Hematopoietic multipotent progenitor cell treated with erythropoietin and hydrocortisone succinate and interleukin-3 and kit ligand, for 8 days (in vitro differentiated cells): ENCODE measurements at places on chromosomes 7 and 10.
A peak's percentile ranks its signal among the peaks of the same experiment; 100 is the strongest.

DNA sequence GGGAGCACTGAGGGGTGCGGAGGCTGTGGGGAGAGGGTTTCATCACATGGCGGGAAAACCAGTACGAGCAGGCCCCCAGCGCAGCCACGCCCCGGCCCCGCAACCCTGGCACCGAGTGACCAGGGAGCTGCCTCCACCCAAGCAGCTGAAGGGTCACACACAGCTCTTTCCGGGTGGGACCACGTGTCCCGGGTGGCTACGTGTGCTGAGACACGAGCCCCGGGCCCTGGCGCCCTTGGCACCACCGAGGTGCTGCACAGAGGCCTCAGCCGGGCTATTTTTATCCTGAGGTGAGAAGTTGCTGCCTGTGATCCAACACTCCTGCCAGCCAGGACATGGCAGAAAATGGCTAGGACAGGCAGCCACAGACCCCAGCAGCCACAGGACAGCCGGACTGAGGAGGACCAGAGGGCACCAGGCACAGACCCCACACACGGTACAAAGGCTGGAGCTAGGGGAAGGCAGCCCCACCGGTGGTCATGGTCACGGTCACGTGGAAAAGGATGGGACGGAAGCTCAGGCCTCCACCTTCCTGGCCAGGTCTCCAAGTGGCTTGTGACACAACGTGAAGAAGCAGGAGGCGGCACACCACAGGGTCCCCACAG, 223.7 kb downstream of the MAD1L1 start:
- DNase-seq, result no peak

DNA sequence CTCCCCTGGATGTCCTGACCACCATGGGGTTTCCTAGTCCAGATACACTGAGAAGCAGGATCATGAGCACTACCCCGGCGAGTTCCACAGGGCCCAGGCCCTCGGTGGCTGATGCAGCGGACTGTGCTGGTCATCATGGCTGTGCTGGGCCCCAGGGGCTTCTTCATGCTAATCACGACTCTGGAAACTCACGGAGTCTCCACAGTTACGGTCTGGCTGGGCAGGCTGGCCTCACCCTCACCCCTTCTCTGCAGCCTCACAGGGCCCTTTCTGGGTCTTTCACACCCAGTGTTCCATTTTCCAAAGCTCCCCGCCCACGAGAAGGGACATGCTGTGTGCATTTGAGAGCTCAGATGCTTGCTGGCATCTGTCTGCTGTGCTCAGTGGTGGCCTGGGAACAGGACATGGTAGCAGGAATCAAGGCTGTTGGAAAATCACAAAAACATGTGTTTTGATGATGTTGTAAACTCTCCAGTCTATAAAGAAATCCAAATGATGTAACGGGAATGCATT, 119.0 kb downstream of the PTPN20 start:
- DNase-seq, result no peak

DNA sequence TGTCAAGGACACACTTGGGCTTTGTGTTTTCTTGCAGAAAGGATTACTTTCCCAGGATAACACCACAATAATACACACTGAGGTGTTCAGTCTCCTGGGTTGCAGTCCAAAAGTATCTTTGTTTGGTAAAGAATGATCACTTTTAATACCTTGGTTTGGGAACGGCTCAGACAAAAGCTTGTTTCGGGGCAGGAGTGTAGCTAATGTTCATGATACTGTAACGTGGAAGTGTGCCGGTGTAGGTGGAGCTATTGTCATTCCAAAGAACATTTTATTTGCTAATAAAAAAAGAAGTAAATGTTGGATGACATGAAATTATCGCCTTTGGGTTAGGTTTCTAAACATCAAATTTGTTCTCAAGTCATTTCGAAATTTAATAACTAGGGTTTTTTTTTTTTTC, 1.2 kb downstream of the EIF4H start:
- peak; percentile 30 for DNase-seq

DNA sequence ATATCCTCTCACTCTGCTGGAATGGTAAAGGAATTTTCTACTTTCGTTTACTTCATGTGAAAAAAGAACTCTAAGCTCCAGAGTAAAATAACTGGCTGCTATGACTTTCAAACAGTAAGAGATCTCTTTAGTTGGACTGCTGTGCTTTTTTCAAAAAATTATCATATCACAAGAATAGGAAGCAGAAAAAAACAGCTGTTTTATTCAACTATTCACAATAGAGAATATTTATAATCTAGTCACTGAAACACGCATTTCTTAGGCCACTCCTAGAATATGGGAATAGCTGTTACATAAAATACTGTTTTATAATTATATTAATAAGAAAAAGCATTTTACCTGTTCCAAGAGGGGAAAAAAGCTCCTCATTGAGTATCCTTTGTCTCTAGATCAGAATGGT, 29.7 kb downstream of the NOC3L start:
- DNase-seq, result no peak

GRCh38 chr7:40709062-40709964, 574.5 kb downstream of the SUGCT start:
- no peak for DNase-seq

GRCh38 chr10:30587522-30588031, 42.0 kb downstream of the LYZL2 start:
- peak; percentile 39 for DNase-seq

GRCh38 chr7:37071124-37071523, 346.8 kb upstream of the AOAH start:
- DNase-seq, result no peak

GRCh38 chr7:99028261-99028973, 115.5 kb downstream of the SMURF1 start:
- DNase-seq, result no peak

GRCh38 chr7:29808075-29808801, 1.9 kb downstream of the WIPF3 start:
- no peak for DNase-seq

DNA sequence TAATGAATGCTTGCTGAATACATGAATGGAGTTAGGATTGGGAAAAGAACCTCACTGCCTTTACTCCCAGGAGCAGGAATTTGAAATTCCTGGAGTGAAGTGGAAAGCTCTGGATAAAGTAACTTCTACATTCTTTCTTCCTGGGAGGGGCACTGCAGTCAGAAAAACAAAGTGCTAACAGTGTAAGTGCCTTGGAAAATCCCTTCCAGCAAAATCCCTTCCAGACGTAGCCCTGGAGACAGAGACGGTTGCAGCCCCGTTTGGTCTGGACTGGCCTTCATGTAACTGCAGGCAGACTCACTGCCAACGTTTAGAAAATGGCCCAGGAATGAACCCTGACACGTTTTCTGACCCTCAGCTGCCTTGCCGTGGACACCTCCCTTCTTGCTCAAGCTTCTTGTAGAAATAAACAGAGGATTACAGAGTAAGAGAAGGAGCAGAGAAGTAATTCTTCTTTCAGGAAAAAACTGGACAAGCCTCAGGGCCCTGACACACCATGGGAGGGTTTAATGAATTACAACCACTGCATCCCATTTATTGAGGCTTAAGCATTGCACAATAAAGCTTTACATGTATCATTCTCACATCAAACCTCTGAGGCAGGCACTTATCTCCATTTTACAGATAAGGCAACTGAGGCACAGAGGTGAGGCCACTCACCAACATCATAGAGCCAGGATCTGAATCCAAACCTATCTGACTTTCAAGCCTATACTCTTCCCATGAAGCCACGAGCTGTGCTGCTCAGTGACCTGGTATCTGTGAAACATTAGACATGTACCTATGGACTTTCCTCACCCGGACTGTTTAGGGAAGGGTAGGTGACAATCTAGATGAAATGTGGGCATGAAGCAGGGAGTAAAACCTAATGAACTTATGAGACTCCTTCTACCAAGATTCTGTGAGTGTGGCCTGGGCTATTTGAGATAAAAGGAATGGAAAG, 7.8 kb downstream of the ITPRIP start:
- DNase-seq, result no peak

GRCh38 chr10:22900841-22901601, 26.8 kb upstream of the ARMC3 start:
- DNase-seq, result no peak
